ENCODE measurements at places on chromosomes 16 and 17.

DNA sequence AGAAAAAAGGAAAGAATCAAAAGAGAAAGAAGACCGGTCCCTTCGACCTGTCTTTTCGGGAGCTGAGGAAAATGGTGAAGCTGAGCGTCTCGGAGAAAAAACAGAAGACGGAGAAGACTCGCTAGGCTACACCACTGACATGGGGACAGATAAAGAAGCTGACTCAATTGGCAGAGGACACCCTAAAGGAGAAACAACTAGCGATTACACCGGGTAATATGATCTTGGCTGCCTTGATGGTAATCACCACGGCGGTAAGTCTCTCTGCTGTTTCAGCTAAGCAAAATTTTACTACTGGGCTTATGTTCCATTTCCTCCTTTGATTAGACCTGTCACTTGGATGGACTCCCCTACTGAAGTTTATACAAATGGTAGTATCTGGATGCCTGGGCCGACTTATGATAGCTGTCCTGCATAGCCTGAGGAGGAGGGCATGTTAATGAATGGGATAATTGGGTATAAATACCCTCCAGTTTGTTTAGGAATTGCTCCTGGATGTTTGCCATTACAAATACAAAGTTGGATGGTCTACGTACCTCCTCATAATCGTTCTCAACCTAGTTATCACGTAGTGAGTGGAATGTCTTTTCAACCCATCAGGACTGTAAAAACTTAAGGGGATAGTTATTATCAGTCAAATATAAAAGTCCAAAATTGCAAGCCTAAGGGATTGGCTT is 24.1 kb downstream of the ALOX15B start:
- DNase-seq = no peak

GRCh38 chr16:88430185-88430523 is 22.9 kb upstream of the ZFPM1 start:
- no peak for DNase-seq

DNA sequence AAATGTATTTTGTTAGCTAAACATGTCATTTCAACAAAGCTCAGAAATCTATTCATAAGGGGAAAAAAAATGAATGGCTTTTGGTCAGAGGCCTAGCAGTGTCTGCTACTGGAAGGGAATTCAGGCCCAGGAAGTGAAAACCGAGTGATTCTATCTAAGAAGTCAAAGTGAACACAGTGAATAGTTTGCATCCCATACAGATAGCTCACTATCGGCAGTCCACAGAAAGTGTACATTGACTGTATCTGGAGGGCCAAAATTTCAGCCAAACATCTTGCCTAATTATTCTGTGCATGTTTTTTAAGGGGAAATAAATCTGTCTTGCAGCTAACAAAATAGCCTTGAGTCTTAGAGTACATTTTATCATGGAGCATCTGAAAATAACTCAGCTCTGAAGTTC is 214.4 kb upstream of the CACNG5 start:
- DNase-seq = no peak

DNA sequence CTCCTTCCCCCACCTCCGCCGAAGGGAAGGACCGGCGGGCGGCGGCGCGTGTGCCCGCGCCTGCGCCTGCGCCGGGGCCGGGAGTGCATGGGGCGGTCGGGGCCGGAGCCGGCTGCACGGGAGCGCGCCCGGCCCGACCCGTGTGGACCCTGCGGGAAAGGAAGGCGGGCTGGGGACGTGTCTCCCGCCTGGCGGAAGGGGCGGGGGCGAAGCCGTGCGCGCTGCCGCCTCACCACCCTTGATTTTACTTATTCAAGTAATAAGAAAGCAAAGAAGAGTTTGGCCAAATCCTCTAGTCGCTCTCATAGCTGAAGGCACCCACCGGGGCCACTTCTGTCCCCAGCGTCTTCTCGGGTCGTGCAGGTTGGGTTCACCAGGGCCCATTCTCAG is 596 bp upstream of the PFN1 start:
- peak; percentile 81 for DNase-seq
